ENCODE measurements at places on chromosomes 7 and 10. TPM values are rescaled to one million over a fixed set of nuclear protein-coding genes. Genes with fewer than 3 reads are reported as not detected.

The CH25H gene
- 0.22 TPM for polyA plus RNA-seq

The CFAP69 gene
- 6.2 TPM for polyA plus RNA-seq

The ENKUR gene
- polyA plus RNA-seq = 2.6 TPM

The OPN4 gene
- not detected for polyA plus RNA-seq

The DENND2A gene
- polyA plus RNA-seq = 21.7 TPM

The CNTNAP2 gene
- 276 TPM for polyA plus RNA-seq
